ENCODE measurements at places on chromosomes 6 and 20.
A peak's percentile ranks its signal among the peaks of the same experiment; 100 is the strongest.

- DNase-seq = no peak
Observed at GRCh38 chr6:43942616-43943015, 172.6 kb downstream of the VEGFA start.

GRCh38 chr6:36920049-36920448 is 34.3 kb downstream of the C6orf89 start:
- no peak for DNase-seq

DNA sequence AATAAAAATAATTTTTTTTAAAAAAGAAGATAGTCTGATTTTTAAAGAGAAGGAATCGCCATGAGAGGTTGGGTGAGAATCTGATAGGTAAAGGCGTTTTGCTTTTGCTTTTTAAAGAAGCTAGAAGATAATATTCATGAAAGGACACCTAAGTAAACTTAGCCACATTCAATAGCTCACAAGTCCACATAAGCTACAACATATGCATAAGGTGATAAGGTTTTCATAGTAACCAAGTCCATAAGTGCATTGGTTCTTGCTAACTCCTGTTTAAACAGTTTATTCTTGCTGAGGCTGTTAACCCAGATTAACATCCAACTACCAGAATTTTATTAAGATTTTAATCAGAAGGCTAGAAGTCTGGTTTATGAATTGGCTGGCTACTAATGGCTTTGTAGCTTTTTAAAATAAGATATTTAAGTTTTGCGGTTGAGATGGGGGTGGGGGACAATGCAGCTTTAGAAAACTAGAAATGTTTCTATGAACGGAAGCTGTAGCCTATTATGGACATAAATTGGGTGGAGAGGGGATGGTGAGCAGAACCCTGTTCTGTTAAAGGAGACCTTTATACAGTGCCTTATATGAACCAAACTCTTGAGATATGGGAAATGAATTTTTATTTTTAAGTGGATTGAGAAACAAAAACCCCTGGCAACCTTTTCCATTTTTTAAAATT is 235.1 kb downstream of the ZFAND3 start:
- DNase-seq = no peak

DNA sequence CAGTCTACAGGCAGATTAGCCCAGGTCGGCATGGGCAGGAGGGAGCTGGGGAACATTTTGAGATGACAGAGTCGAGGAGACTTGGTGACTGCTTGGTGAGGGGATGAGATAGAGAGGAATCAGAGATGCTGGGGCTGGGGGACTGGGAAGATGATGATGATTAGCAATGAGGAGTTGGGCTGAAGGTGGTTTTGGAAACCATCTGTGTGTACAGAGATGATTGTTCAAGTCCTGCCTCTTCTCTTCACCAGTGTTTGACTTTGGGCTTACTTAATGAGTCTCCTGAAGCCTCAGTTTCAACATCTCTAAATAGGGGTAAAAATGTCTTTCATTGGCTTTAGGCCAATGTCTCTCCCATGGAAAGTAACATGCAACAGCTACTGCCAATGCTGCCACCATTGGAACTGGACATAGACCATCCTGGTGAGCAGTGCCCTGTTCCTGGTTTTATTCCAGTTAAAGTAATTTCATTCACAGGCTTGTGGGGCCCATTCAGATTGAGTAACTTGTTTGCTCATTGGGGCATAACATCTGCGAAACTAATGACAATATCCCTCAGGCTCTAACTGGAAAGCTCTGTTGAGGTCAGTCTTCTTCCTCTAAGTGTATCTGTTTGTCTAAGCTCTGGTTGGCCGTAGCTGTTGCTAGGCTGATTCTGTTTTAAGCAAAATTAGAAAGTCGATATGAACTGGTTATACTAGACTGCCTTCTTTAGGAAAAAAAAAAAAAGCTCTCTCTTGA is 99.1 kb downstream of the ARMC2 start:
- DNase-seq = peak; percentile 69

Measured in mesenchymal stem cell (in vitro differentiated cells and primary cell).